ENCODE measurements at places on chromosomes 12 and 14.

DNA sequence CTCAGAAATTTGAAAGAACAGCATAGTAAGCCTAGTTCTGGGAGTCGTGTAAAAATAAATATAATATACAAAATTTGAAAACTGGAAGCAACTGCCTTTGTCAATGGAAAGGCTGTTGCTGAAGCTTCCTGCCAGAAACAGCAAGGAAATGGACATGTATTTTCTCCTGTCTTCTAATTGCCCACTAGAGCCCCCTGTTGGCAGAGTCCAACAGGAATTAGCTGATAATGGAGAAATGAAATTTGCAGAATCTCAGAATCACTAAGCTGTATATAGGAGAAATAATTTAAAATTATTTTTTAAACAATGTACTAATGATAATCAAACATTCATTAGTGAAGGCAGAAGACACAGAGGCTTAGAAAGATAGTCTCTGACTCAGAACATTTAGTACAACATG lies 414.8 kb downstream of the SLC6A15 start:
- DNase-seq, result peak; percentile 15

DNA sequence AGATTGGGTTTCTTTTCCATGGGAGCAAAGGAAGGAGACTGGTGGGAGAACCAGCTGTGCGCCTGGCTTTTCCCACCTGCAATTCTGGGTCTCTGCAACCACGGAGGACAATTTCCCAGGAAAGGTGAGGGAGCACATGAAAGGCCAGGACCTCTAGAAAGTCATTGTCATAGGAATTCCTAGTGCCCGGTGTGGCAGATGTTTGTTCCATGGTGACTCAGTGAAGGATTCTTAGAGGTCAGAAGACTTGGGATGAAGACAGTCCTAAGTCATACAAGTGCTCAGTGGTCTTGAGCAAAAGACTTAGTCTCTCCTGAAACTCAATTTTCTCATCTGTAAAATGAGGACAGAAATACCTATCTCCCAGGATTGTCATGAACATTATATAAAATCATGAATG lies 51.3 kb downstream of the KCNA5 start:
- DNase-seq, result no peak

GRCh38 chr12:57522887-57523705 lies 472 bp downstream of the MBD6 start:
- DNase-seq, result peak; percentile 37

DNA sequence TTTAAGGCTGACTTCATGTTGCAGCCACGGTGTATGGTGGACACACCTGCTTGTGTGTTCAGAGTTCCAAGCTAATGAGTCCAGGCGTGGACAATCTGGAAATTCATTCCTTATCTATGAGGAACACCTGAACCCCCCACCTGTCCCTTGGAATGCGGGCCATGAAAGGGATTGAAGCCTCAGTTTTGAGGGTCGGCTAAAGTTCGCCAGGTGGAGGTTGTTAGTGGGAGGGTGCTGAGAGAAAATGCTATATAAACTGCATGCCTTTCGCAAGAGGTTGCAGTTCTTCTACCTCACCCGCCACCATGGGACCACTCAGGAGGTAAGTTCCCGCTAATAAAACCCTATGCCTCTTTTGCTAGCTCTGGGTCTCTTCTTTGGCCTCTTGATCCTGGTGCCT lies 348.0 kb downstream of the BCL11B start:
- DNase-seq, result no peak

- DNase-seq, result no peak
These were observed 36.1 kb upstream of the NUAK1 start for GRCh38 chr12:106174876-106175275.

GRCh38 chr14:75041613-75042012 lies 9.7 kb downstream of the MLH3 start:
- DNase-seq, result no peak

DNA sequence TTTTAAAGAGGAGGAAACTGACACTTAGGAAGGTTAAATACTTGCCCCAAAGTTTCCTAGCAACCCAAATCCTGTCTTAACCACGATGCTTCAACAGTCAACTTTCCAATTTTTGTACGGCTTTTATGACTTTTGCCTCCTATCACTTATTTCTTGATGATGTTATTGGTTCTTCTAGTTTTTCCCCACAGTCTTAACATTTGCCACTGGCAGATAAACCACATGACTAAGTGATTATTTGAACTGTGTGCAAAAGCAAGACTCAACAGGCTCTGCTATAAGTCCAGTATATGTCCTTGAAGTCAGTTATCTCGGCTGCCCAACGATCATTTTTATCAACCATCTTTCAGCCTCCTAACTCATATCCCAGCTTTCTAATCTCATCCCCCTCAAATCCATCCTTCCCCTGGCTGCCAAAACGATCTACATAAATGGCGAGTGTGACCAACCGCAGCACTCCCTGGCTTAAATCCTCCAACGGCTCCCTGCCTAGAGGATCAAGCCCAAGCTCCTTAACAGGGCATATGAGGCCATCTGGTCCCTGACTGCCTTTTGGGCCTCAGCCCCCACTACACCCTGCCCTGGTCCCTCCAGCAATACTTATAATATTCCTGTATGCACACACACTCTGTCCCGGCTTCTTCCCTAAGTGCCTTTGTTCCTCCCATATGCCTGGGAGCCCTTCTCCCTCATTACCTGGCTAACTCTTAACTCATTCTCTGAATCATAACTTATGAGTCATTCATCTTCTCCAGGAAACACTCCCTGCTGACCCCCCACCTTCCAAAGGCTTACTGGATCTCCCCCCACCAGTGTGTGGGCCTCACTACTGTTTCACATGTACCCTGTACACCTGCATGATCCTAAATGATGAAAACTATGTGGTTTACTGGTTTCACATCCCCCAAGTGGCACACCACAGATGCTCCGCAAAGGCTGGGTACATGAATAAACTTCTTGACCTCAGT lies 8.8 kb downstream of the VPS37B start:
- no peak for DNase-seq

- no peak for DNase-seq
These were observed 106.1 kb upstream of the FSCB start for GRCh38 chr14:44613061-44613712.

DNA sequence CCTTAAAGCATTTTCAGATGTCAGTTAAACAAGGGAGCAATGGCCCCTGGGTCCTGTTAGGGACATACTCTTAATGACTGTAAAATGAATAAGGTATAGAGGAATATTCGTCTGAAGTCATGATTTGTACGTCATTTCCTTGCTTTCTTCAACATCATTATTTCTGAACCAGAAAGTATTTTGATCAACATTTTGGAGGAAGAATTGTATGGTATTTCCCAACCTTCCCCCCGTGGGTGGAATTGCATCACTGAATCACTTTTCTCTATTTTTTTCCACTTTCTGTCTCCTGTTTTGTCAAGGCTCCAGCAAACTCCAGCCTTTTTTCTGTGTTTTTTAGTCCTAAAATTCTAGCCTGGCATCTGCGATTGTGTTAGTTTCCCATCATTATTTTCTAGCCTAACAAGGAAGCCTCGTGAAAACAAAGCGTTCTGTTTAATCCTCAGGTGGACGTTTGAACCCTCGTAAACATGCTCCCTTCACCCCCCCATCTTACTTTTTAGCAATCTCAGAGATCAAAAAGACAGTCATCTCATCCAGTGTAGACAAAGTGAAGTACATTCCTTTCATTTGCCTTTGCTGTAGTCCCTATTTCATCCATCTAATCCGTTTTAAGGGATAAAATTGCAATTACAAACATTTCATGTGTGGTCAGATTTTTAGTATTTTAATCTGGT lies 62.3 kb downstream of the ETV6 start:
- DNase-seq, result no peak

DNA sequence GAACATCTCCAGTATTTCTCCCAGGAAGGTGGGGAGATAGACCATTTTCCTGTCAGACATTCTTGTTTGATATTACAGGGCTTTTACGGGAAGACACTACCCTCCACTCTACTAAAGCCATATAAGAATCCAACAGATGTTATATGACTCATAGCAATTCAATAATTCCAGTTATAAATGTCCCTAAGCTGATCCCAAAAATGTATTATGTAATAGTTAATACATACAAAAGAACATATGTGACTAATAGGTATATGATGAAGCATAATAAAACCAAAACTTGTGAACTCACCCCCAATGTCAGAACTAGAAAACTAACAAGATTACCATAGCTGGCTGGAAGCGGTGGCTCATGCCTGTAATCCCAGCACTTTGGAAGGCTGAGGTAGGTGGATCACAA lies 84.2 kb downstream of the EFCAB11 start:
- no peak for DNase-seq

All from G401 (cell line).